ENCODE measurements at places on chromosomes 13 and 19. TPM values are rescaled to one million over a fixed set of nuclear protein-coding genes. Genes with fewer than 3 reads are reported as not detected.

- H3K27ac ChIP-seq, result no peak overlapping the region
- H3K4me3 ChIP-seq, result no peak overlapping the region
- no peaks in the 10 kb centered on the region for H3K4me1 ChIP-seq
- DNase-seq, result no peak
Measured at GRCh38 chr13:95704510-95704909, 27.6 kb downstream of the DNAJC3 start.

RFXAP gene
- total RNA-seq, result 2.2 TPM

GRCh38 chr19:2627319-2627829 is 75.1 kb downstream of the GNG7 start:
- H3K27ac ChIP-seq, result peak overlapping the region; percentile 92
- no peaks in the 10 kb centered on the region for H3K27me3 ChIP-seq
- peak; percentile 97 for DNase-seq
- no peak overlapping the region for H3K4me3 ChIP-seq
- H3K4me1 ChIP-seq, result no peaks in the 10 kb centered on the region

DNA sequence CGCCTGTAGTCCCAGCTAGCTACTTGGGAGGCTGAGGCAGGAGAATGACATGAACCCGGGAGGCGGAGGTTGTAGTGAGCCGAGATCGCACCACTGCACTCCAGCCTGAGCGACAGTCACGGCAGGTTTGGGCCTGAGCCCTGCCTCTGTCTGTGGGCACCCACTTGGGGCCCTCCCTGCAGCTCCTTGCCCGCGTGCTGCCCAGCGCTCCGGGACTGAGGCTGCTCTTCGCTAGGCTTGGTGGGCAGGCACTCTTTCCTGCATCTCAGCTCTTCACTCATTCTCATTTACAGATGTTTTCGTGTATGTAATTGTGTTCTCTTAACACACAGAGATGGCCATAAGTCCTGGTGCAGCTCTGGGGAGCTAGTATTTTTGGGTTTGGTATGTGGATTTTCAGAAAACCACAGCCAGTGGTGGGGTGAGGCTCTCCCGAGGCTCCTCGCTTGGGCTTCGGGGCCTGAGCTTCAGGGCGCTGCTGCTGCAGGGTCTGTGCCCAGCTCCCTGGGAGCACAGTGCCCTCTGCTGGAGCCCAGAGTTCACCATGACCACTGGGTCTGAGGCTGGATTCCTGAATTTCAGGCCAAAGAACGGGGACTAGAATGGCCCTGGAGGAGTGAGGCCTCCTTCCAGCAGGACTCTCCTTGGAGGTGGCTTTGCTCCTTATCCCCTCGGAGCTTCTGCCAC is 15.2 kb downstream of the UPF1 start:
- H3K4me3 ChIP-seq, result no peak overlapping the region
- peak overlapping the region; percentile 76 for H3K27ac ChIP-seq
- H3K4me1 ChIP-seq, result peaks cover 77% of the 10 kb centered on the region
- H3K36me3 ChIP-seq, result peaks cover 26% of the 10 kb centered on the region
- peak; percentile 82 for DNase-seq

DNA sequence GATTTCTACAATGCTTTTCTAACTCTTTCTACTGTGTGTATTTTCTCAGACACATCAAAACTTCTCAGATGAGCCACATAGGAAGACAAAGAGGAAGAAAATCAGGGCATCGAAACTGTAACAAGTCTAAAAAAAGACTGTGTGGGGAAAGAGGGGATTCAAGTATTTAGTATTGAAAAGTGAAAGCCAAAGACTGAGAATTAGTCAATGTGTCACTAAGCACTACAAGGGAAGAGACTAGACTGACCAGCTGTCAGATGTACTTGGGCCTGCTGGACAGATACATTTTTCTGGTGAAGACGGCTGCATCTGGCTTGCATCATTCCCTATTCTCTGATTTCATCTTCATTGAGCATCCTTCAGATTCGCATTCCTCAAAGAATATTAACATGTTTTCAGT is 25.4 kb downstream of the COMMD6 start:
- no peak for DNase-seq
- H3K4me1 ChIP-seq, result no peaks in the 10 kb centered on the region
- no peaks in the 10 kb centered on the region for H3K27me3 ChIP-seq
- H3K4me3 ChIP-seq, result no peak overlapping the region
- H3K27ac ChIP-seq, result no peak overlapping the region
- no peaks in the 10 kb centered on the region for H3K36me3 ChIP-seq

GRCh38 chr19:1236576-1236975 is 1.2 kb downstream of the CBARP start:
- no peak for DNase-seq
- H3K36me3 ChIP-seq, result no peaks in the 10 kb centered on the region
- no peaks in the 10 kb centered on the region for H3K27me3 ChIP-seq
- H3K27ac ChIP-seq, result no peak overlapping the region

- no peaks in the 10 kb centered on the region for H3K27me3 ChIP-seq
- H3K4me1 ChIP-seq, result no peaks in the 10 kb centered on the region
- H3K4me3 ChIP-seq, result no peak overlapping the region
- no peak overlapping the region for H3K27ac ChIP-seq
Measured at GRCh38 chr13:41568972-41569351, 111.6 kb downstream of the RGCC start.

DNA sequence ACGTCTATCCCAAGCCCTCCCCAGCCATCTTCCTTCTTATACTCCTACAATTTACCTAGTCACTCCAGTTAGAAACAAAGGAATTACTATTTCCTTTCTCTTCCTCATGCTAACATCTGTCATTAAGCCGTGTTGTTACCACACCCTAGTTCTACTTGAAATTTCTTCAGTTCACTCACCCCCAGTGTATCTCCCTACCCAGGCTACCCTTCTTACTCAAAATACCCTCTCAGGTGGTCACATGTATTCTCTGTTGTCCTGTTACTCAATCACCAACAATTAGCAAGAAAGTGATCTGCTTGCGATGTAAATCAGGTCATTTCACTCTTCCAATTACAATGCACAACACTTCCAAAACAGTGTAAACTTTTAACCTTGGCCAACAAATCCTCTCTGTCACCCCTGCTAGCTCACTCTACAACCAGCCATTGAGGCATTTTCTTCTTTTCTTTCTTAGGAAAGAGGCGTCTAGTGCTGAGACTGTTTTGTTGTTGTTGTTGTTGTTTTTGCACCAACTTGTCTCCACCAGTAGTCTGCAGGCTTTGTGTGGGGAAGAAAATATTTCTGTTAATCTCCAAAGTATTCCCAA is 50.7 kb downstream of the PCDH17 start:
- H3K27me3 ChIP-seq, result no peaks in the 10 kb centered on the region
- no peaks in the 10 kb centered on the region for H3K4me1 ChIP-seq
- H3K4me3 ChIP-seq, result no peak overlapping the region
- no peak overlapping the region for H3K27ac ChIP-seq
- DNase-seq, result no peak

GRCh38 chr19:1063030-1063908 is 3.7 kb upstream of the ARHGAP45 start:
- DNase-seq, result no peak
- no peak overlapping the region for H3K27ac ChIP-seq
- H3K4me3 ChIP-seq, result no peak overlapping the region
- H3K4me1 ChIP-seq, result peaks cover 30% of the 10 kb centered on the region
- H3K36me3 ChIP-seq, result no peaks in the 10 kb centered on the region
- H3K27me3 ChIP-seq, result peaks cover 7% of the 10 kb centered on the region

SOX1 gene
- total RNA-seq, result not detected

- no peaks in the 10 kb centered on the region for H3K36me3 ChIP-seq
- H3K27me3 ChIP-seq, result no peaks in the 10 kb centered on the region
- no peak overlapping the region for H3K27ac ChIP-seq
- no peaks in the 10 kb centered on the region for H3K4me1 ChIP-seq
- H3K4me3 ChIP-seq, result no peak overlapping the region
Measured at GRCh38 chr13:111913761-111914140, 153.2 kb upstream of the SOX1 start.

FARP1 gene
- total RNA-seq, result 15.5 TPM

- no peaks in the 10 kb centered on the region for H3K36me3 ChIP-seq
- H3K27ac ChIP-seq, result no peak overlapping the region
- no peak overlapping the region for H3K4me3 ChIP-seq
- no peaks in the 10 kb centered on the region for H3K4me1 ChIP-seq
- no peaks in the 10 kb centered on the region for H3K27me3 ChIP-seq
Measured at GRCh38 chr19:28961772-28962500, 251.0 kb downstream of the UQCRFS1 start.

GRCh38 chr13:21481359-21481758 is 22.3 kb upstream of the ZDHHC20 start:
- no peaks in the 10 kb centered on the region for H3K4me1 ChIP-seq
- H3K27me3 ChIP-seq, result no peaks in the 10 kb centered on the region
- DNase-seq, result no peak
- H3K27ac ChIP-seq, result peak overlapping the region; percentile 13
- H3K4me3 ChIP-seq, result no peak overlapping the region

All from right atrium auricular region (tissue), 2 donors.